ENCODE measurements at places on chromosomes 12 and 14. TPM values are rescaled to one million over a fixed set of nuclear protein-coding genes. Genes with fewer than 3 reads are reported as not detected.

- DNase-seq: no peak
Observed at GRCh38 chr12:53749986-53750811, 1.6 kb downstream of the CISTR start.

GRCh38 chr12:18953505-18953904 is 176.0 kb upstream of the PLEKHA5 start:
- DNase-seq: no peak

GRCh38 chr14:101017209-101017608 is 113.7 kb upstream of the RTL1 start:
- DNase-seq: no peak

PSMC6 gene
- total RNA-seq: 70.3 TPM

DNA sequence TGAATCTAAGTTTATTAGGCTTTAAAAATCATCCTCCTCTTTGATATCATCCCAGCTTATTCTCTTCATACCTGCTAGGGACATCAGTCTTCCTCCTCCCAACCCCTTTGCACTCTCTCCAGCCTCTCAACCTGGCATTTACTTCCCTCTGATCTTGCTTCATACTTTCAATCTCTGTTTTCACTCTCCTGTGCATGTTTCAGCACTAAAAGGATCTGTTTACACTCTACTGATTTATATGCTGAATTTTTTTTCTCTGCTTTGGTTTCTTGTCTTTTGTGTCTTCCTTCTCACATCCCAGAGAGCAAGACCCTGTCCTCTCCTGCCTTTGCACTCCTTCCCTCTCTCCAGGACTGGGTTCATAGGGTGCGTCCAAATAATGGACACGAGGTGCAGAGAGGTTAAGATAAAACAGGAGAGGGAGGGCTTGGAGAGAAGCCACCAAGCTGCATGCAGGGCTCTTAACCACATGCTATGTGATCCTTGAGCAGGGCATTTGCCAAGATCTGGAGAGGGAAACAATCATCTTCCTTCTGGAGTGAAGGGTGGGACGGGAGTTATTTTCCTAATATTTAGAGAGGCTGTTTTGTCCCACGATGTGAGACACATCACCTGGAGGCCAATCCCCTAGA is 3.0 kb upstream of the CISTR start:
- DNase-seq: no peak

GRCh38 chr14:99080306-99080705 is 191.7 kb downstream of the BCL11B start:
- DNase-seq: no peak

DNA sequence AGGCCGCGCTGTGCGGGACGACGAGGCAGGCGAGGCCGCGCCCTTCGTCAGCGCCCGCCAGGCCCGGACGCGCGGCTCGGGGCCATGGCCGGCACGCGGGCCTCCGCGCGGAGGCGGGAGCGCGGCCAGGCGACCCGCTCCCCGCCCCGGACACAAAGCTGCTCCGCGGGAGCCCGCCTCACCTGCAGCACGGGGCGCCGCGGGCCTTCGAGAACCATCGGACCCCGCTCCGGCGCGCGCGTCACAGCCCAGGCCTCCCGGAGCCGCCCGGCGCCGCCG is 342 bp downstream of the DICER1 start:
- no peak for DNase-seq

DNA sequence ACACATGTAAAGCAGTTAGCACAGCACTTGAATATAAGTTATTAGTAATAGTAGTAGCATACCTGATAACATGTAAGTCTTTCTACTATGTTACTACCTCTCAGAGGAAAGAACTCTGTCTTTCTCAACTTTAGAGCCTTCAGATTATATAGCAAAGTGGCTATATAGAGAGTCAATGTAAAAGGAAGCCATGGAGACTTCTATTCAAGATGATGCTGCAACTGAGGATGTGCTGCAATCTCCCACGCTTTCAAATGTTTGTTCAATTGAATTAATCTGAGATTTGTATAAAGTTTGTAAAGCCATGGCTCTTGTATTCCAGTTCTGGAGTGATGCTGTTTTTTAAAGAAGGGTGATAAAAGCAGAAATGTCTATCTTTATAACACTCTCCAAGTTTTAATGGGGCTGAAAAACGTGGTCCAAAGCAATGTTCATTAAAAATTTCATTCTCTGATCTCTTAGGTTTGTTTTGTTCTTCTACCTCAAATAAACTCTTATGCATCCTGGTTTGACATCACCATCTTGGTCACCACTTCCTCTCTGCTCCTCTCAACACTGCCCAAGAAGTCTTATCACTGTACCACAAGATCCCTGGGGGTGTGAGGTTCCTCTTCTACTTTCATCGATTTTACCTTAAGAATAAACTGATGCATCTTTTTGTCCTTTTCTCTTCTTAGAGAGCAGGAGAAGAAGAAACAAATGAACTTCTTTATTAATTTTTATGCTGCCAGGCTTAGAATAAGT is 40.6 kb downstream of the C12orf42 start:
- no peak for DNase-seq

DNA sequence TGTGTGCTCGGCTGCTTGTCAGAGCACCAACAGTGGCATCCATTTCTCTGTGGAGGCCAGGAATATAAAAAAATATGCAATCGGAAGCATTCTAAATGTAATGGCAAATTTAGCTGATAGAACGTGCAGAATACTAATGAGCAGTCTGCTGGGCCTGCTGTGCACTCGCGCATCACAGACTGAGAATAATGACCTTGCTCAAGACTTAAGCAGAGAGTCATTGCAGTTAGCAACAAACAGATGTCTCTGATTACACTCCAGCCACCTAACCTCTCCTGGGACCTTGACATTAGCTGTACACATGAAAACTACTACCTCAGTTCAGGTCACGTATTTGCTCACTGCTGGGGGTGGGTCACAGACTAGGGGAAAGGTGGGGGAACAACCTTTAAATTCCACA is 269.2 kb upstream of the DAAM1 start:
- DNase-seq: no peak

DNA sequence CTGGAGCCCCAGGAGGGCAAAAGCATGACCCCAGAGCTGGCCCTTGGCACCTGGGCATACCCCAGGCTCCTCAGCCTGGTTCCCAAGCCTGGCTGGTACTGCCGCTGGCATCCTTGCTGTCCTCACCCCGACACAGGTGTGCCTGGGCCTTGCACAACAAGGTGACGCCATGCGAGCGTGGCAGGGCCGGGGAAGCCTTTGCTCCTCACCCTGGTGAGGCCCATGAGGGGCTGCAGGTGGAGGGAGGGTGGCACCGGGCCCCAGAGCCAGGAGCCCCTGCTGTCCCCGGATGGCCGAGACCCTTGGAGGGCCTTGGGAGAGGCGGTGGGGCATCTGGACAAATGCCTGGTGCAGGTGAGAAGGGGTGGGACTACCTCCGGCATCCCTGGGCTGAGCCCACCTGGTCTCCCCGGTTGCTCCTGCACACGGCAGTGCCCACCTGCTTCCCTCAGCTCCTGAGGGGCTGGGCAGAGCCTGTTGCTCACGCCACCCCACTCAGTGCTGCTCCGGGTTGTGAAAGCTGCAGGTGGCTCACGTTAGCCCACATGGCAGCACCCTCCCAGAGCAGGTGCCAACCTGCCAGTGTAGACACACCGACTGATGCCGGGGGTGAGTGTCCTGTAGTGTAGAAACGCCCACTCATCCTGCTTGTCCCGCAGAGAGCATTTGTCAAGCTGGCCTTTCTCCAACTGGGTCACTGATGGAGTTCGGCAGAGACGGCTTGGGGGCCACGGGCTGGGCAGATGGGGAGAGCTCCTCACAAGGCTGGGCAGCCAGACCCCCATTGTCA is 24.6 kb upstream of the KIF26A start:
- no peak for DNase-seq

DNA sequence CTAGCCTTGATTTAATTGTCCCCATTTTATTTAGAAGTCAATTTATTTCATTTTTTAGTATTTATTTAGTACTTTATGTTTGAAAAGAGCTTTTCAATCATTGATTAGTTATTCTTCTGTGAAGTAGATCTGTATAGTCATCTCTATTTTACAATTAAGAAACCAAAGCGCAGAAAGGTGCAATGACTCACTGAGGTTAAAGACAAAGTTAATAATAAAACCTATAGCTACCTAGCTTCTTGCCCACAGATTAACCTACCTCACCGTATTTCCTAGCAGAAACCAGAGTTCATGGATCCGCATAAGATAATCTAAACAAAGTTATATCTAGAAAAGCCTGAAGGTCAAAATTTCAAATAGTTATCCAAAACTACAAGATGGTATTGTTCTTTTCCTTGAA is 176.4 kb downstream of the GRIN2B start:
- no peak for DNase-seq

- no peak for DNase-seq
Observed at GRCh38 chr12:40202095-40203059, 22.4 kb upstream of the LRRK2 start.

GPR162 gene
- 18.6 TPM for total RNA-seq

FAM90A1 gene
- total RNA-seq: 0.36 TPM

SLCO1C1 gene
- total RNA-seq: 1.6 TPM

GRCh38 chr14:95301527-95302187 is 18.1 kb downstream of the CLMN start:
- no peak for DNase-seq

DNA sequence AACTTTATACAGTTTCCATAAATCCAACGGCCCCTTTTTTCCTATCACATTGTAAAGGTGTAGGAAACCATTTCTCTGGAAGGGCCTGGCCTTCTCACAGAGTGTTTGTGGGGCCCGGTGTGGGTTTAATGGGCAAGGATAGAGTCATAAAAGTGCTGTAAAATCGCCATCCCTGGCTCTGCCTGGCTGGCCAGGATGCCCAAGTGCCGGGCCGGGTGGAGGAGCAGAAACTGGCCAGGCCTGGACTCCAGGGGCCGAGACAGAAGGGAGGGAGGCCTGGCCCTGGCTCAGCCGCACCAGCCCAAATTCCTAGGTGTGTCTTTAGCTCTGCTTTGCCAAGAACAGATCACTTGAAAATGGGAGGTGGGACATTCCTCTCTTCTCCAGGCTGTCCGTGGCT is 77.1 kb upstream of the DICER1 start:
- peak; percentile 70 for DNase-seq

- peak; percentile 58 for DNase-seq
Observed at GRCh38 chr14:64708148-64709004, 4.2 kb downstream of the PLEKHG3 start.

GRCh38 chr14:53621921-53622320 is 334.7 kb downstream of the BMP4 start:
- DNase-seq: no peak

DNA sequence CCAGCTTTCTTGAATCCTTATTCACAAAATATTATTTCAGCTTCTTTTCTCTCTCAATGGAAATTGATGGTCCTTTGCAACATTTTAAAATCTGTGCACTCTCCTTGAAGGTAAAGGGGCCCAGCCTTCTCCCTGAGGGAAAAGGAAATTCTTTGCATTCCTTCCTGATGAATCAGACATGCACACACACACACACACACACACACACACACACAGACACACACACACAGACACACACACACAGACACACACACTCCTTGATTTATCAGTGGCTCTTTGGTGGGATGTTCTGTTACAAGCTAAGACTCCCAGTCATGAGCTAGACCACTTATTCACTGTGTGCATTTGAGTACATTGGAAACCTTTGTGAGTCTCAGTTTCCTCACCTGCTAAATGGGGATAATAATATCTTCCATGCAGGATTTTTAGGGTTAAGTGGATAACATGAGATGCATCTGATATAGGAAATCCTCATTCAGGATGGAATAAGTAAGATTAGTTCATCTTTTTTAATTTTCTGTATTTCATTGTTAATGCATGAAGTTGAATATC is 45.1 kb upstream of the HMGA2 start:
- no peak for DNase-seq

ADCK1 gene
- 13.6 TPM for total RNA-seq

MANSC4 gene
- total RNA-seq: not detected

HOXC10 gene
- not detected for total RNA-seq

PRB2 gene
- not detected for total RNA-seq

- no peak for DNase-seq
Observed at GRCh38 chr14:103423050-103423461, 37.8 kb downstream of the MARK3 start.

KCNC2 gene
- total RNA-seq: not detected

JPH4 gene
- total RNA-seq: 0.87 TPM

- no peak for DNase-seq
Observed at GRCh38 chr14:60485598-60486251, at the start of gene C14orf39. Gene C14orf39 (minus strand): TSS chr14:60486063. CDS start chr14:60485078, 985 bp downstream.

GRCh38 chr12:60398547-60398946 is 802.7 kb downstream of the SLC16A7 start:
- no peak for DNase-seq

GRCh38 chr12:69101505-69101904 is 137.9 kb upstream of the CPSF6 start:
- DNase-seq: no peak

TAS2R30 gene
- total RNA-seq: 3.0 TPM

DNA sequence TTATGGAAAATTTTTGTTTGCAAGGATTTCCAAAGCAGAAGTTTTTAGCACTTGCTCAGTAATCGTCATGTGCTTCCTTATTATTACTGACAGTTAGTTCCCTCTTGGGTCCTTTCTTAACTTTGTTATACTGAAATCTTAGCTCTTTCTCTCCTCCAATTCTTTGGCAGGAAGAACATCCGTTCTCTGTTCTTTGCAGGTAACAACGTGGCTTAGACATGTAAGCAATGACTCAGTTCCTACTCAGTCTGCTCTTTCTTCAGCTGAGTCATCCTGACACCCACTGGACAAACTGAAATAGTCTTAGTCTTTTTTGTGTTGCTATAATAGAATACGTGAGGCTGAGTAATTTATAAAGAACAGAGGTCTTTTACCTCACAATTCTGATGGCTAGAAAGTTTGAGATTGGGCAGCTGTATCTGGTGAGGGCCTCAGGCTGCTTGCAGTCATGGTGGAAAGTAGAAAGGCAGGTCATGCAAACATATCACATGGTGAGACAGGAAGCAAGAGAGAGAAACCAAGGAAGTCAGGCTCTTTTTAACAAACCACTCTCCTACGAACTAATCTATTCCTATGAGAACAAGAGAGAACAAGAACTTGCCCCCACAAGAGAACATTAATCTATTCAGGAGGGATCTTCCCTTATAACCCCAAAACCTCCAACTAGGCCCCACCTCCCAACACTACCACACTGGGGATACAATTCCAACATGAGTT is 49.2 kb downstream of the TESPA1 start:
- no peak for DNase-seq

ANHX gene
- not detected for total RNA-seq

SLC5A8 gene
- total RNA-seq: 0.49 TPM

DNA sequence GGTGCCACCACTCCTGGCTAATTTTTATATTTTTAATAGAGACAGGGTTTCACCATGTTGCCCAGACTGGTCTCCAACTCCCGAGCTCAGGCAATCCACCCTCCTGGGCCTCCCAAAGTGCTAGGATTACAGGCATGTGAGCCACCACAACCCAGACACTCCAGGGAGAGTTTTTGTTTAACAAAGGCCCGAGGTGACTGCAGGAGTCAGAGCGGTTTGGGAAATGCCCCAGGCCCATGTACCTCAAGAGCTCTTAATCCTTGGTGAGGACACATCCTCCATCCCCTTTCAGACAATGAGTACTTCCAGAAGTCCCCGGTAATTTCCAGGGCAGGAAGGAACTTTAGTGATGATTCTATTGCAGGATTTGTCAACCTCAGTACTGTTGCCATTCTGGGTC is 176.0 kb downstream of the ESRRB start:
- DNase-seq: no peak

Measured in mucosa of descending colon (tissue), 3 donors.